ENCODE measurements at places on chromosomes 3 and 15.

GRCh38 chr3:70517124-70517890 is 204.9 kb upstream of the MDFIC2 start:
- DNase-seq: no peak

- DNase-seq: no peak
These were observed 18.7 kb upstream of the KPNA1 start for GRCh38 chr3:122533480-122533879.

DNA sequence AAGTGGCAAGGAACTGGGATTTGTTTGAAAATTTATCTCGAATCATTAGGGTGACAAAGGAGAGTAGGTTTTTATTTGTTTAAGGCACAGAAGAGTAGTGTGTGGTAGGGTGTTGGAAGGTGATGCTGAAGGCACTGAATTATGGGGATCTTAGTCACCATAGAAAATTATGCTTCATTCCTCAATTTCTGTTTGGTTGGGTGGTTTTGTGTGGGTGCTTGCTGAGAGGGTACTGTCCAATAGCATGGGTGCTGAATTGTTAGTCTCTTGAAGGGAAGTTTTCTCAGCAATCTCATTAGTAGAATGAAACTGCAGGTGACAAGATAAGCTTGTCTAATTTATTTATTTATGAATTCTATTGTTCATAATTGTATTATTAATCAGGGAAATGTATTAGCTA is 610.9 kb downstream of the AGBL1 start:
- no peak for DNase-seq

- no peak for DNase-seq
These were observed 648.5 kb downstream of the NR2F2 start for GRCh38 chr15:96978937-96979473.

DNA sequence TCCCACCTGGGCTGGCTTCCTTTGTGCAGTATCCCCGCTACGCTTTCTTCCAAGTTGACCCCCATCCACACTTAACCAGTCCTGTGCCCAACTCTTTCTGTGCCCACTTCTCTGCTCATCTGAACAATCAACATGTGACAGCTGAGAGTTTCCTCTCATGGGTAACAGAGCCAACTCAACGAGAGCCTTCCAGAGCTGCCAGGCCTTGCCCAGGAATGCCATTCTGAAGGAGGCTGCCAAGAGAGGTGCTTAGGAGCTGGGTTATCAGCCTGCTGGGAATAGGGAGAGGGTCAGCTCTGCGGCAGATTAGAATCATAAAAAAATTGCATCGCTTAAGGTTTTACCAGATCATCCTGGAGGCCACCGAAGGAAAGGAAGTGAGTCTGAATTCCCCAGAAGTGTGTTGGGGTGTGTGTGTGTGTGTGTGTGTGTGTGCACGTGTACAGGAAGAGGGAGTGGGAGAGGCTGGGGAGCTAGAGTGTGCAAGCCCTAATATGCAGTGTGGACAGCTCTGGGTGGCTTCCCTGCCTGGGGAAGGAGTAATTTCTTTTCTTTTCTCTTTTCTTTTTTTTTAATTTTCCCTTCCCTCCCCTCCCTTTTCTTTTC is 66.7 kb downstream of the ITGA11 start:
- DNase-seq: no peak

GRCh38 chr3:162441716-162442115 is 945.1 kb downstream of the OTOL1 start:
- DNase-seq: no peak

GRCh38 chr3:128555098-128555825 is 62.3 kb upstream of the GATA2 start:
- DNase-seq: no peak

Data from nephron progenitor cell (in vitro differentiated cells).